Endothelial cell (in vitro differentiated cells): ENCODE measurements at places on chromosomes 5 and 9. TPM values are rescaled to one million over a fixed set of nuclear protein-coding genes. Genes with fewer than 3 reads are reported as not detected.

Gene CCNJL
- 65.0 TPM for total RNA-seq

Gene BTNL8
- 0.59 TPM for total RNA-seq

Gene TMC1
- not detected for total RNA-seq

Gene LECT2
- not detected for total RNA-seq

Gene LCN12
- total RNA-seq, result 1.5 TPM

Gene DNAI1
- 0.74 TPM for total RNA-seq

- peaks cover 4% of the 10 kb centered on the region for H3K36me3 ChIP-seq
- H3K27ac ChIP-seq, result no peak overlapping the region
- H3K4me3 ChIP-seq, result no peak overlapping the region
- peaks cover 10% of the 10 kb centered on the region for H3K4me1 ChIP-seq
- peaks cover 2% of the 10 kb centered on the region for H3K27me3 ChIP-seq
Measured at GRCh38 chr9:95249986-95250385, 67.5 kb downstream of the FANCC start.

DNA sequence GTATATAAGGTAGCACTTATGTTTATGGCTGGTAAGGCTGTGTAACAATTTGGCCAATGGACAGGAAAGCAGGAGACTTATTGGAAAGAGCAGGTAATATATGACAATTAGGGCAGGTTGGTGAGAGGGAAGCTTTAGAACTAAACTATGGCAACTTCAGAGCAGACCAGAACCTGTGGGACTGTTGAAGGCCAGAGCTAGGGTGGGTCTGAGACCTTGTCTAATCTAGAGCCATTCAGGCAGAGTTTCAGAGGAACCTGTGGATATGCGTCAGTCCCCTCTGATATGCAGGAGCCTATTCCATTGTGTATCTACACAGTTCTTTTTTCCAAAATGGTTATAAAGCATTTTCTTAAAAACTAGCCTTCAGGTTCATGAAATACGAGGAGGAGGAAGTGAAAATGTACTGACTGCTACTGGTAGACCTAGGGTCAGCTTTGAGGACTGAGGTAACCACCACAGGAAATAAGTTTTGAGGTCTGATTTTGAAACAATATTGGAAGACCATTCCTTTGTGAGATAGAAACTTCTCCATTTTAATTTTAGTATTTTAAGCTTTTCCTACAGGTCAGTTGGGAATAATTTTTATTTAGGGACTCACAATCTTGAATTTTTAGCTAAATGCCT is 37.6 kb downstream of the ELL2 start:
- H3K36me3 ChIP-seq, result no peaks in the 10 kb centered on the region
- no peak overlapping the region for H3K27ac ChIP-seq
- H3K4me1 ChIP-seq, result peaks cover 9% of the 10 kb centered on the region
- H3K4me3 ChIP-seq, result no peak overlapping the region
- H3K27me3 ChIP-seq, result peaks cover 5% of the 10 kb centered on the region
- no peak for DNase-seq

DNA sequence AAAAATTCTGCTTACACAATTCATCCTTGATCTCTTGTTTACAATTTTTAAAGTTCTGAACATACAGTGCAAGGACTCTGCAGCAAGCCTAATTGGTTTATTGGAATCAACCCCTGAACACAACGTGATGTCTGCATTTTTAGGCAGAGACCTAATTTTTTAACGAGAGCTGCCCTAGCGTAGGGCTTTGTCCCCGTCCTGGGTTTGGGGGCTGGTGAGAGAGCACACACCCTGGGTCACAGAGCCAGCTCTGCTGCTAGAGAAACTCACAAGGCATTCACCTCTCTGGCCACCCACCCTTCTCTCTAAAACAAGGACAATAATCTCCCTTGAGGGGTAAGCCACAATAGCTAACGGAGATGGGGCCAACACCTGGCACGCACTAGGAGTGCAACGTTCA is 28.2 kb downstream of the SH3PXD2B start:
- H3K4me1 ChIP-seq, result no peaks in the 10 kb centered on the region
- no peak overlapping the region for H3K27ac ChIP-seq
- no peak overlapping the region for H3K4me3 ChIP-seq
- peaks cover 20% of the 10 kb centered on the region for H3K36me3 ChIP-seq
- H3K27me3 ChIP-seq, result no peaks in the 10 kb centered on the region

DNA sequence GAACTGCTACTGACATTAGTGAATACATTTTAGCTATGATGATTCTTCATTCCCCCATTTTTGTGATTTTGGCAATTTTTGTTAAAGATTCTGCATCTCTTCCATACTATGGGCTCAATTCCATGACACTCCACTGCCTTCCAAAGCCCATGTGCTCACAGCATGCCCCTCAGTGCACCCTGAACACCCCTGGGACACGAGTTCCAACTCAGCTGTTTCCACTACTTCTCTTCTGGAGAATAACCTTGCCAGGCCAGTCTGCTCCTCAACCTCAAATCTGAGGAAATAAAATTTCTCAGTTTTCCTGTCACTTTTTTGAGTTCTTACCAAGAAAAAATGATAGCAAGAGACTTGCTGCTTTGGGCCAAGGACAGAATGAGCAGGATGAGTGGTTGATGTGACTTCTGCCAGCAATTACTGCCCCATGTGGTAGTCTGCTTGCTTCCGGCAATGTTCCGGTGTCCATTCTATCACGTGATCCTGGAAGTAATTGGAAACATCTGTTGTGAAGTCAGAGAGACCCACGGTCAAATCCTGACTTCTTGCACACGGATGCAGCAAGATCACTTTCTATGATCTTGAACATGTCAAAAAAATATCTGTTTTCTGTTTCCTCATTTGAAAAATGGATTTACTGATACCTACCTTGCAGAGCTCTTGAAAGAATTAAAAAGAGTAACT is 58.3 kb downstream of the EGFLAM start:
- no peak overlapping the region for H3K27ac ChIP-seq
- no peaks in the 10 kb centered on the region for H3K4me1 ChIP-seq
- H3K4me3 ChIP-seq, result no peak overlapping the region
- H3K27me3 ChIP-seq, result no peaks in the 10 kb centered on the region
- DNase-seq, result no peak

- H3K27me3 ChIP-seq, result no peaks in the 10 kb centered on the region
- no peak overlapping the region for H3K4me3 ChIP-seq
- no peak overlapping the region for H3K27ac ChIP-seq
- no peaks in the 10 kb centered on the region for H3K36me3 ChIP-seq
- H3K4me1 ChIP-seq, result no peaks in the 10 kb centered on the region
- DNase-seq, result no peak
Measured at GRCh38 chr9:22041775-22042174, 32.7 kb upstream of the CDKN2B start.

- peaks cover 15% of the 10 kb centered on the region for H3K27me3 ChIP-seq
- no peak for DNase-seq
- H3K4me3 ChIP-seq, result peak overlapping the region; percentile 82
- peaks cover 8% of the 10 kb centered on the region for H3K36me3 ChIP-seq
- H3K4me1 ChIP-seq, result peaks cover 41% of the 10 kb centered on the region
Measured at GRCh38 chr5:173326501-173326960, 1.7 kb downstream of the STC2 start.

- peak overlapping the region; percentile 52 for H3K27ac ChIP-seq
- H3K27me3 ChIP-seq, result peaks cover 1% of the 10 kb centered on the region
- no peak for DNase-seq
- H3K4me3 ChIP-seq, result no peak overlapping the region
- peaks cover 1% of the 10 kb centered on the region for H3K36me3 ChIP-seq
Measured at GRCh38 chr9:121485623-121486022, 14.0 kb downstream of the GGTA1 start.

DNA sequence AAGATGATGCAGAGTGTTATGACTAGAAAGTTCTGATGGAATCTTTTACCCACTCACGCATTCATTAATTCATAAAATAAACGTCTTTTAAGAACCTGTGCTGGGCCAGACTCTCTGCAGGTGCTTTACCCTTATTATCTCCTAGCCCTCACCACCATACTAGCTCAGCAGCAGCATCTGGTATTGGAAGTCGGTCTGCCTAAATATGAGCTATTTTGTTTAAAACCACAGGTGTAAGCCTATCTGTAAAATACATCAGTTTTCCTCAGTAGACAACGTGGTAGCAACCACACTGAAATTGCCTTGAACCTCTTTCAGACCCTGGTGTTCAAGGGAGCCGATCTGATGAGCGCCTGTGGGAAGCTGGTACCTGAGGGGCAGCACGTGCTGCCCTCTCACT is 69.4 kb downstream of the PPIC start:
- peaks cover 6% of the 10 kb centered on the region for H3K4me1 ChIP-seq
- no peaks in the 10 kb centered on the region for H3K36me3 ChIP-seq
- H3K4me3 ChIP-seq, result no peak overlapping the region
- no peaks in the 10 kb centered on the region for H3K27me3 ChIP-seq
- no peak overlapping the region for H3K27ac ChIP-seq

- no peak overlapping the region for H3K27ac ChIP-seq
- no peak overlapping the region for H3K4me3 ChIP-seq
- peaks cover 12% of the 10 kb centered on the region for H3K36me3 ChIP-seq
- peaks cover 1% of the 10 kb centered on the region for H3K27me3 ChIP-seq
Measured at GRCh38 chr5:60576425-60576824, 123.5 kb downstream of the DEPDC1B start.

DNA sequence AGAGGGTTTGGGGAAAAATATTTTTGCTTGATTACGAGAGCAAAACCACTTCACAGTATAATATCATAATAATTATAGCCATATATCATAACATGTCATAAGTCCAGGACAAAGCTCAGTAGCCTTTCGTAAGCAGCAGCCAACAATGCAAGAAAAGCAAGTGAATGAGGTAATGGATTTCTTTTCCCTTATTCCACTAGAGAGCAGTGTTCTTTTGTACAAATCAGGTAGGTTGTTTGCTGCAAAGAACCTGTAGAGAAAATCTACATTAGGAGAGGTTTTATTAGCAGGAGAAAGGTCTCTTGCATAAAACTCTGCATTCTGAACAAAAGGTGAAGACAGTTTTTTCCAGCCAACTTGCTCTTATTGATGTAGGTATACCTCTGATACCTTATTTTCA is 1033.4 kb downstream of the TLE4 start:
- no peaks in the 10 kb centered on the region for H3K27me3 ChIP-seq
- H3K4me1 ChIP-seq, result no peaks in the 10 kb centered on the region
- DNase-seq, result no peak
- no peak overlapping the region for H3K27ac ChIP-seq

GRCh38 chr5:73587923-73588322 is 22.4 kb downstream of the UTP15 start:
- DNase-seq, result no peak
- H3K4me3 ChIP-seq, result no peak overlapping the region
- H3K4me1 ChIP-seq, result no peaks in the 10 kb centered on the region
- no peak overlapping the region for H3K27ac ChIP-seq
- H3K27me3 ChIP-seq, result no peaks in the 10 kb centered on the region

GRCh38 chr9:105069285-105069684 is 141.3 kb upstream of the ABCA1 start:
- no peaks in the 10 kb centered on the region for H3K36me3 ChIP-seq
- H3K27ac ChIP-seq, result no peak overlapping the region
- no peaks in the 10 kb centered on the region for H3K4me1 ChIP-seq
- no peak for DNase-seq

DNA sequence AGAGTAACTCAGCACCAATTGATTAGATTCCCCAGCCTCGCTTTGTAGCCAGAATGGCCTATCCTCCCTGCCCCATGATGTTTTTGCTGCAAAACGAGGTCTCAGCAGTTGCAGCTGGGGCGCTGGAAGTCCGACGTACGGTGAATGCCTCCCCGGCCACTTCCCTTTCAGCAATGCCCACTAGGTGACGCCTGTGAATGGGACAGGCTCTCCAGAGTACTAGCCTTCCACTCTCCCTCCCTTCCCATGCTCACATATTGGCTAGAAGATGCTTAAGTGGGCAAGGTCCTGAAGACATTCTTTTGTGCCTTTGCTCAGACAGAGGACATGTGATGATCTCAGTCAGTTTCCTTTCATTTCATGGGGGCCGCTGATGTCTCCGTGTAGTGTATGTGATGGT is 50.8 kb downstream of the DMRT2 start:
- DNase-seq, result peak; percentile 70
- H3K36me3 ChIP-seq, result no peaks in the 10 kb centered on the region
- no peaks in the 10 kb centered on the region for H3K27me3 ChIP-seq
- H3K4me1 ChIP-seq, result no peaks in the 10 kb centered on the region

- peaks cover 3% of the 10 kb centered on the region for H3K27me3 ChIP-seq
- no peak overlapping the region for H3K4me3 ChIP-seq
- H3K36me3 ChIP-seq, result no peaks in the 10 kb centered on the region
- peaks cover 8% of the 10 kb centered on the region for H3K4me1 ChIP-seq
Measured at GRCh38 chr9:89486681-89487080, 11.2 kb downstream of the SEMA4D start.

DNA sequence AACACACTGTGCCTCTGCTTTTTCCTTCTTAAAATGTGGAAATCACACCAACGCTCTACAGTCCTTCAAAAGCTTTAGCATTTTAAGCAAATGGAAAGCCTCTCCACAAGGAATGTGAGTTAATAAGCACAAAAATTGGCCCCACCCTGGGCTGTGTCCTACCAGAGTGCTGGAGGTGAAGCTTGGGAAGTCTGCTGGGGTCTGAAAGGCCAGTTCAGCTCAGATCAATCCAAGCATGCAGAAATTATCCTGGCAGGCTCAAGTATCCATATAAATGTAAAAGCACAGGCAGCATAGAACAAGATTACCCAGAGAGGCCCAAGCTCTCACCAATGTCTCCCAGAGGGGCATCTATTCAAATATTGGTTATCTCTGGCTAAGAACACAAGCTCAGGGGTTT is 98.5 kb downstream of the ESM1 start:
- H3K4me3 ChIP-seq, result no peak overlapping the region
- peaks cover 3% of the 10 kb centered on the region for H3K36me3 ChIP-seq
- DNase-seq, result no peak
- peaks cover 13% of the 10 kb centered on the region for H3K27me3 ChIP-seq
- H3K4me1 ChIP-seq, result peaks cover 16% of the 10 kb centered on the region
- H3K27ac ChIP-seq, result no peak overlapping the region

DNA sequence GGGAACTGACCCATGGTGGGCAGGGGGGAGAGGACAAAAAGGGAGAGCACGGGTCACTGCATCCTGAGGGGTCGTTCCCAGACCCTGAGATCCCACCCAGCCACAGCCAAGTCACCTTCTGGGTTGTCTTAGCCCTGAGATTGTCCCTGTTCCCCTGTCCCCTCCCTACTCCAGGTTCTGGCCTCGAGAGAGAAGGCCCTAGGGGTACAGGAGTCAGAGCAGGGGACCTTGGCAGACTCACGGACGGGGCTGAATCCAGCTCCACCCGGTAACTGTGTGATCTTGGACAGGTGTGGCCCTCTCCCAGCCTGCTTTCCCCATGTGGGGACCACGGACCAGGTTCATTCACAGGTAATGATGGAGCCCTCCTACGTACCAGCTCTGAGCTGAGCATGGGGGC is 11.2 kb upstream of the CERCAM start:
- H3K4me1 ChIP-seq, result peaks cover 8% of the 10 kb centered on the region
- no peak for DNase-seq
- no peaks in the 10 kb centered on the region for H3K36me3 ChIP-seq
- no peak overlapping the region for H3K4me3 ChIP-seq
- peaks cover 14% of the 10 kb centered on the region for H3K27me3 ChIP-seq
